ENCODE measurements at places on chromosomes 7 and 10.

DNA sequence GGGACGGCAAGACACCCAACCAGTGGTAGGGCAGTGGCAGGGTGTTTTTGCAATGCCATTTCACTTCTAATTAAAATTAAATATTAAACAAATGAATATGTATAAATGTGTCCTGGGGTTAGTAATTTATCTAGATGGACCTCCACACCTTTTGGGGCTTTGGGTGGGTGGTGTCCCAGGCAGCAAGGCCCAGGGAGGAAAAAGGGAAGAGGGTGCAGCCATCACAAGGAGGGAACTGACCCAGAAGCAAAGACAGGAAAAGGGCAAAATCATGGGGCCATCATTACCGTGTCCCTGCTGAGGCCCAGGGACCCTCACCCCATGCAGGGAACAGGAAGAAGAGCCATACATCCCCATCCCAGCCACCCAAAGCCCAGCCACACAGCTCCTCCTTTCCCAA lies 204.6 kb downstream of the GRID1 start:
- no peak for DNase-seq

DNA sequence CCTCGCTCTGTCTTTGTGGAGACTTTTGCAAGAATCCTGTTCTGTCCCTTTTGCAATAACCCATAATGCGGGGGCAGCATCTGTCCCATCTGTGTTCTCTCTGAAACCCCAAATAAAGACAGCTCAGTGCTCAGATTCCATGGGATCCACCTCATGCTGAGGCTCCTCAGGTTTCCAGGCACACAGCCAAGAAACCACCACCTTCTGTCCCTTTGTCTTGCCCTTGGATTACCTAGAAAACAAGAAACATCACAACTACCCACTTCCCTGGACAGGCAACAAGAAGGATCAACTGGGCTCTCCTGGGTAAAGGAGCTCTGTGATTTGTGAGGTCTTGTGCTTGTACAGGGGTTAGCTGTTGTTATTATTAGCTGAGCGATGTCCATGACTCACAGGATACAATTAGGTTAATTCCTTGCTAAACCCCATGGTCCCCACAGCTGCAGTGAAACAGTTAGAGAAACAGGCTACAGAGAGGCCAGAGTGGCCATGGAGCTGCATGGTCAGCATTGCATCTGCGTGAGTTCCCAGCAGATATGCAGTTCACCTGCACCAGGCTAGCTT lies 50.2 kb downstream of the CXCL12 start:
- no peak for DNase-seq

DNA sequence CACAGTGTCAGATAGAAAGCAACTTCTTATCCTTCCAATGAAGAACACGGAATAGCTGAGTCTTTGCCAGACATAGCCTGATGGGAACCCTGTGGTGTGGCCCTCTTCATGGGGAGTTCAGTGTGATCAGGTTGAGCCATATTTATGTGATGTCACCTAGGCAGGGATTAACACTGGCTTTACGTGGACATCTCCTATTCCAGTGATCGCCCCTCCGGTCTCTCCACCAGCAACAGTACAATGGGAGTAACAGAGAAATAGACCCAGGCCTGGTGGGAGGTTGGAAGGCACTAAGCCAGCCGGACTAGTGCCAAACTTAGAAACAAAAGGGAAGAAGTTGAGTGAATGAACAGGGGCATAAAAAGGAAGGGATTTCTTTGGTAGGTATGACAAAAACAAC lies 358.1 kb downstream of the PRPF18 start:
- no peak for DNase-seq

DNA sequence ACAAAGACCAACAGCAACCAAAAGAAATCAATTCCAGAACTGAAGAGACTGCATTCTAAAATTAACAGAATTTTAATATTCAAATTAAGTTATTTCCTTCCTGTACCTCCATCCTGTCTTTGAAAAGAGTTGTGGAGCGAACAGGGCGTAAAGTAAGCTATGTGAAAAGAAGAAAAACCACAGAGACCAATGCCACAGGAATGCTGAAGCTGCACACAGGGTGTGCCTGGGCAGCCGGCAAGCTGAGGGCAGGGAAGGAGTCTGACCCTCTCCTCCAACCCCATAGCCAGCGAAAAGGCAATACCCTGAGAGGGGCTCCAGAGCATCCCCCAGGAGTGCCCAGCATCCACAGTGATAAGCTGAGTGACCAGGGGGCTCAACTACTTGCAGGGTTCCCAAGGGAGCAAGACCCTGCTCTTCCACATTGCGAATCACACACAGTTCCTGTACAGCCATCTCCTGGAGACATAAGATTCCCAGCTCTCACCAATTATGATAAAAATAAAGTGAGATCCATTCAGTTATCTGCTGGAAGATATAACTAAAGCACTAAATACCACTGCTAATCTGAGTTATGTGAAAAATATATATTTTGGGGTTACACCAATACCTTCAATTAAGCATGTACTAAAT lies 93.8 kb downstream of the PARD3 start:
- DNase-seq = no peak

GRCh38 chr7:110521357-110521911 lies 569.5 kb upstream of the LRRN3 start:
- no peak for DNase-seq
